ENCODE measurements at places on chromosomes 11 and 22.

- DNase-seq = no peak
These were observed 26.8 kb downstream of the TNRC6B start for GRCh38 chr22:40204321-40205116.

GRCh38 chr11:27807596-27807995 is 107.3 kb upstream of the BDNF start:
- no peak for DNase-seq

GRCh38 chr22:45127866-45128265 is 35.9 kb upstream of the NUP50 start:
- DNase-seq = no peak

DNA sequence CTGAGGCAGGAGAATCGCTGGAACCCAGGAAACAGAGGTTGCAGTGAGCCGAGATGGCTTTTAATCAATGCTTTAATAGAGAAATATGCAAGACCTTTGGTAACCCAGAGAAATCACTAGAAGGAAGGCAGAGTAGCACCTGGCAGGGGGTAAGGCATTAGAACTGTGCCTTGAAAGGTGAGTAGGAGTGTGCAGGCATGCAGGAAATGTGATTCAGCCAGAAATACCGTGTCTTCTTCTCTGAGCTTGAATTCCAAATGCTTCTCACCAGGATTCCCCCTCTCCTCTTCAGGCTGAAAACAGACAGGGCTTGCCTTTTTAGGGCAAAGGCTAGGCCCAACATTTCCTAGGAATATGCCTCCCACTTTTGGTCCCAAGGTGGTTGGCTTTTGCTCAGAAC is 51.0 kb downstream of the OR4D9 start:
- no peak for DNase-seq

- DNase-seq = no peak
These were observed 59.9 kb upstream of the RRAS2 start for GRCh38 chr11:14418801-14419417.

GRCh38 chr11:13140873-13141655 is 131.9 kb downstream of the RASSF10 start:
- DNase-seq = no peak

DNA sequence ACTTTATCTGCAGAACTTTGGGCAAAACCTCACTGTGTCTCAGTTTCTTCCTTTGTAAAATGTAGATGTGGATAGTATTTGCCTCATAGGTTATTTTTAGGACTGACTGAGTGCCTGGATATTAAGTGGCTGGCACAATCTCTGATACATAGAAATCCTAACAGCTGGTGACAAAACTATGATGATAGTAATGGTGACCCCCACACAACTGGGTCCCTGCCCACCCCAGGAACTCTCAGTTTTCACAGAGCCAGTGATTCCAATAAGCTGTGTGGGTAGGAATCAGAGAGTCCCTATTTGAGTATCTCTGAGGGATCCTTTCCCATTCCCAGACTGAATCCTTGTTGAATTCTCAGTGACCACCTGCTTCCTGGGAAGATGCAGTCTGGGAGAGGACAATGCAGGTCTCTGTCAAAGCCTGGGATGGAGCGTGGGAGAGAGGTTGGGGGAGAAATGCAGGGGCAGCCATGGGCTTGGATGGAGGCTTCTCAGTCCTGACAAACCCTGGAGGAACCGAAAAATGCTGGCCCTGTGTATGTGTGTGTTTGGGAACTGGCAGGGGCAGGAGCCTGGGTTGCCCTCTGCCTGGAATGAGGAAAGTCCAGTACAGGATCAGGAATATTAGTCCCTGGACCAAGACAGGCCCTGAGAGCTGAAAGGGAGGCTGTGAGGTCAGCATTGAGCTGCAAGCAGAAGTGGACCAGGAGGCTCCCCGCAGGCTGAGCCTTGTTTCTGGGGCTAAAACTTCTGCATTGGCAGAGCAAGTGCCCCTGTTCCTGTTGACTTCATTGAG is 6.1 kb upstream of the P2RY6 start:
- no peak for DNase-seq

DNA sequence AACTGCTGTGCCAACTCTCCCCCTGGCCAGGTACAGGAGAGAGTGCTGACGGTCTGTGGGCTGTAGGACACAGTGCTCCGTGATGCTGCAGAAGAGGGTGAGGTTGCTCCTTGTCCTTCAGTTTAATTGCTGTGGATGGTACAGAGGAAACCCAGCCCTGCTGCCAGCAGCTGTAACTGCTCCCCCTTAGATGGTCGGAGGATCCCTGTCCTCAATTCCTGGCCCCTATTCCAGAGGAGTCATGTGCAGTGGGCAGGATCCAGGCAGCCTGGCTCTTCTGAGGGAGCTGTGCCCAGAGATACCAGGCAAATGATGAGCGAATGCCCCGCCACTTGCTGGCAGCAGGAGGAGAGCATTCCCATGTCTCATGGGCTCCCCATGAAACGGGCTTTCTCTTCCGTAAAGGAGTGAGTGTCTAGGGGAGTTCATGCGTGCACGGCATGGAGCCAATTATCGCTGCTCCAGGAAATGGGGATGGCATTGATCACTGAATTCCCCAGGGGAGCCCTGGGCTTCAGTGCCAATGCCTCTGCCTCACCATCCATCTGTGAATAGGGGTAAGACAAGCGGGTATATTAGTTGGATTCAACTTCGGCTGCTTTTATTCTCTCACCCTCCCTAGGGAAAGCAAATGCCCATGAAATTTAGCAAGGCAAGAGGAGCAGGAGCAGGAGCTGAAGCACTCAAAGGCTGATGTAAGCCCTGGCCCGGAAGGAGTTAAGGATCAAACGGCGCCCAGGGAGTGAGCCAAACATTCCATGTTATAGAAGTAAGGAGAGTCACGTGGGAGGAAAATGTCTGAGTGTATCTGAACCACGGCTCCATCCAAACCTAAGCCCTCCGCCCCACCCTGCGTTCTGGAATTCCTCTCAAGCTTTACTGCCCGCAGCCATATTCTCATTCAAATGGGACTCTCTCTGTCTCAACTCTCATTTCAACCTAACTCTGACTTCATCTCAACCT is 51.0 kb upstream of the CSNK2A3 start:
- DNase-seq = no peak

DNA sequence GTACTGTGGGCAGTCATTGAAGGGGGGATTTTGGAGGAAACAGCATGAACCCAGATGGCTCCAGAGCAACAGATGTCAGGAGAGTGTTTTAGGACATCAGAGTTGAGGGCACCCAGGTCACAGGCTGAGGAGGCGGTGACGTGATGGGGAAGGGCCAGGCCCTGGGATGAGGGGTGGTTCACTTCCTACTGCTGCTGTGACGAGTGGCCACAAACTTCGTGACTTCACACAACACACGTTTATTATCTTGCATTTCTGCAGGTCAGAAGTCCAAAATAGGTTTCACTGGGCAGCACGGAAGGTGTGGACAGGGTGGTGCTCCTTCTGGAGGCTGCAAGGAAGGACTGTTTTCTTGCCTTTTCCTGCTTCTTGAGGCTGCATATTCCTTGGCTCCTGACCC is 77.7 kb upstream of the RAB1B start:
- DNase-seq = no peak

- DNase-seq = no peak
These were observed 152.2 kb downstream of the ADAMTS15 start for GRCh38 chr11:130600616-130601015.

- DNase-seq = no peak
These were observed 192.5 kb downstream of the CEP164 start for GRCh38 chr11:117520201-117520600.

DNA sequence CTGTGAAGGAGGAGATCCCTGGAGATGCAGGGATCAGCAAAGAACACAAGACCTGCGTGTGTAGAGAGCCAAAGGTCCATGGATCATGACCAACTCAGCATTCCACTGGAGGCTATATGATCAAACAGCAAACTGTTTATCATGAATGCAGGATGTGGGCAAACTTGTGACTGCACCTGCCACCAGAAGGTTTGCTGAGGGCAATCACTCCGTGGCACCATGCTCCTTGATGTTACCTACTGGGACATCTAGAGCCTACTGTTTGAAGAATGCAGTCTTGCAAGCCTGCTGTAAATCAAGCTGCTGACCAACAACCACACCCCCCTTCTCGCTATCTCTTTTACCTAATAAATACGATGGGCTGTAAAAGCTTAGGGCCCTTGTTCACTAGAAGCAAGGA is 9.7 kb downstream of the SCGB1D2 start:
- DNase-seq = no peak

- DNase-seq = no peak
These were observed 33.6 kb downstream of the TBC1D22A start for GRCh38 chr22:46795845-46796565.

DNA sequence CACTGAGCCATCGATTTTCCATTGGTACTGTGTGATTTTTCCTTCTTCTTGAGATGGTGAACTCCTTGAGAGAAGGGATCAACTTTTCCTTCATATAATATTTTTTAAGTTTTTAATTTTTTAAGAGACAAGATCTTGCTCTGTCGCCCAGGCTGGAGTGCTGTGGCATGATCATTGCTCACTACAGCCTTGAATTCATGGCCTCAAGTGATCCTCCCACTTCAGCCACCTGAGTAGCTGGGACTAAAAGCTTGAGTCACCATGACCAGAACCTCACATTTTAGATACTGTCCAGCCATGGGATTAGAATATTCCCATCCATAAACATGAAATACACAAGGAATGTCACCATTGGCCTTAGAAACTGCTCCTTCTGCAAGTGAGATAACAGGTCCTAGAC is 66.9 kb upstream of the CHRM4 start:
- DNase-seq = no peak

DNA sequence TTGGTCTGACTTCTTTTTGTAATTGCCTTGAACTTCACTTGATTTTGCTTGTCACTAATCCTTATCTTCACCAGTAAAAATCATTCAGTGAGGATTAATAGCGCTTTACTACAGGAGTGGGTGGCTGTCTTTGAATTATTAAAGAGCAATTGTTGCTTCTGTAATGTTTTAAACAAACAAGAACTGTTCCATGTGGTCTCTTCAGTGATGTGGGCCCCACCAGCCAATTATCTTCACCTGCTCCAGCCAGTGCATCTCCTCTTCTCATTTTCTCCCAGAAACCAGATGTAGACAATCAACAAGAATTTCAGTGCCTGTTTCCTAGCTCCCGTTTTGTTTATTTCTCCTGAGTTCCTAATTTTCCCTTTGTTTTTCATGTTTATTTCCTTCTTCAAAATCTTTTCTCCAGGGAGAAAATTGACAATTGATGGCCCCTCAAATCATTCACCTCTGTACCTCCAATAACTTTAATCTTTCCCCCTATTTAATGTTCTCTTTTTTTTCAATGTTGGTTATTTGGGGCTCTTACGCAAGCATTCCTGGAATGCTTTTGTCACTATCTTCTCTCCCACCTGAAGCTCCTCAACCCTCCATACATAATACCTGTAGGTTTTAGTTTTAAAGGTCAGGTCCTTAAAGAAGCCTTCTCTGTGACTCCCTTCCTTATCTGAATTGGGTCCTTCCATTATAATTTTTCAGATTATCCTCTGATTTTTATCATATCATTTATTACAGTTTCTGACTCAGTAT is 115.1 kb downstream of the ARFGAP2 start:
- no peak for DNase-seq

DNA sequence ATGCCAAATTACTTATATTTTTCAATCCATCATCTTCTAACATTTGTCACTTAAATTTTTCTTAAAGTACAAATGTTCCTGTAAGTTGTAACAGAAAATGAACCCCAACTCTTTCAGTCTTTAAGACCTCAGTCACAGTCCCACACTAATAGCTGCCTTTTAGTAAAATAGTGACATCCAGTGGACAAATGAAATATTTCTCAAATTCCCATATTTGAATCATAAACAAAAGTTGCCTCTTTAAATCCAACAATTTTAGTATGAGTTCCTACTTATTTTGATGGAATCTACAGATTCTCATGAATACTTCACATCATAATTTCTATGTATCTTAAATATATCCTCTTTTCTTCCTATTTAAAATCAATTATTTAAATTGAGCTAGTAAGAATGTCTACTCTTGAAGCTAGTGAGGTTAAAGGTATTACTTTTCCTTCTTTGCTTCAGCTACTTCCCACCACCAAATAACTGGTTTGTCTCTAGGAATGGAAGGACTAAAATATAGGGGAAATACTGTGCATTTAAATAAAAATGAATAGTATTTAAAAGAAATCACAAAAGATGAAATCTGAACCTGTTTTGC is 9.2 kb downstream of the LIN7C start:
- DNase-seq = no peak

DNA sequence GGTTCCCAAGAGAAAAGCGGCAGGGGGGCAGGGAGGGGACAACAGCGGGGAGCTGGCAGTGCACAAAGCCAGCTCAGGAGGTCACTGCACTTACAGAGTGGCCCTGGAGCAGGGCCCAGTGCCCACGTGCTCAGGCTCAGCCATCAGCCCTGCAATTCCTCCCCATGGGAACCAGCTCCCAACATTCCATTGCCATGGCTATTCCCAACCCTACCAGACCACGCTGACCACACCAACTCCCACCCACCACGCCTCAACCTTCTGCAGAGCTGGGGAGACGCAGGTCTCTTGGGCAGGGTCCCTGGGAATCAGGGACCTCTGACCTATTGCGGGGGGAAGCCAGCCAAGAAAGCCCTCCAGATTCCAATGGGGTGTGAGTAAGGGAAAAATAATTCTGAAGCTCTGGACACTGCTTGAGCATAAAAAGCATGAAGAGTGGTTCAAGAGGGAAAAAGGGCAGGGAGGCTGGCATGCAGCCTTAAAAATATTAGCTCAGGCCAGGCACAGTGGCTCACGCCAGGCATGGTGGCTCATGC is 38.3 kb upstream of the TFIP11 start:
- DNase-seq = no peak

DNA sequence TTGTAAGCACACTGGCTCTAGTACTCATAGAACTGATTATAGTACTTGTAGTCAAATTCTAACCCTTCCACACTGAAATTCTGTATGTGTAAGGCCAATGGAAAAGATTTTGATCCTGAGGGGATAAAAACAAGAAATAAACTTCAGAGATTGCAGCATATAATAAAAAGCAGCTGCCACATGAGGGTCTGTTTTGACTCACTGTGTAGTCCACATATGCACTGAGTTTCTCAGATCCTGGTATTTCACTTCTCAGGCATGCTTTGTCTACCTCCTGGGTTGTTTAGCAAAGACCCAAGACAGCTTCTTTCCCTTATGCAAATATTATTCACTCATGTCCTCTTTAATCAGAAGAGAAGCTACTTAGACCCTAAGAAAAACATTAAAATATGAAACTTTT is 71.1 kb upstream of the SLC5A12 start:
- DNase-seq = no peak

DNA sequence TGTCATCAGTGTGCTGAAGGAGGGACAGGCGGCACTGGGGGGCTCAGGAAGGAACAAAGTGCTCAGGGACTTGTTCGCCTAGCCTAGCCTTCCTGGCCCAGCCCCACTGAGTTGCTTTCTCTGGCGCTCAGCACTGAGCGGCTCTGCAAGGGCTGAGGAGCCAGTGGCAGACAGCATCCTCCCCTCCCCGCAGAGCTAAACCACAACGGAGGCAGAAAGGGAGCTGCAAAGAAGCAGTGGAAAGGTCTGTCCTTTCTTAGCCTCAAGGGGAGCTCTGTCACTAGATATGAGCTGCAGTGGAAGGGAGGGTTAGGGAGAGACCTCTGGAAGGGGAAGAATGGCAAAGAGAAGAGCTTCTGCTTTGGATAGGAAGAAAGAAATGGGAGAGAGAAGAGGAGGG is 89.7 kb upstream of the PHOX2A start:
- DNase-seq = no peak

- no peak for DNase-seq
These were observed 20.7 kb downstream of the GRIK4 start for GRCh38 chr11:120532082-120532831.

Measured in SHP77 (cell line).